ENCODE measurements at places on chromosomes 3 and 15. TPM values are rescaled to one million over a fixed set of nuclear protein-coding genes. Genes with fewer than 3 reads are reported as not detected.

DNA sequence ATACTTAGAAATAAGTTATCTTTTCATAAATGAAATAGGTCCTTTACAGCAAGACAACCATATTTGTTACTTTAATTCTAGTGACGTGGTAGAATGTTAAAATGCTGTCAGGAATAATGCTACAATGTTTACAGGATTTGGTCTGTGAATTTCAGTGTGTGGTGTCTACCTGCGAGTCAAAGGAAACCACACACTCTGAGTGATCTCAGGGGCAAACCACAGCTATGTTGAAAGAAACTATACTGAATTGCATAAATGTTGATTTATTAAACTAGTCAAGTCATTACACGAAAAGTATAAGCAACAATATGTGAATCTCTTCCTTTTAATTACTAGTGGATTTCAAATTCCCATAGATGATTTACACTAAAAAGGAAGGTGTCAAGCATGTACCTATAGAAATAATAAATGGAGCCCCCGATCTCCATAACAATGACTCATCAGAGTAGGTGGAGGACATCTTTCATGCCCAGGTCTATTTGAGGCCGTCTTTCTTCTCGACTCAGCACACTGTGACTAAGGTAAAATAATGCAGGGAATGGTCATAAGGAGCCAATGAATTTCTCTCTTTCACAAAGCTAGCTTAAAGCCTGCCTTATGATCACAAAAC is 463.0 kb downstream of the ERC2 start:
- no peaks in the 10 kb centered on the region for H3K36me3 ChIP-seq
- H3K4me1 ChIP-seq, result no peaks in the 10 kb centered on the region
- no peak overlapping the region for H3K4me3 ChIP-seq
- no peak for DNase-seq
- no peaks in the 10 kb centered on the region for H3K27me3 ChIP-seq

GRCh38 chr15:82969353-82969752 is 16.7 kb upstream of the RAMAC start:
- H3K4me3 ChIP-seq, result no peak overlapping the region
- DNase-seq, result no peak
- no peaks in the 10 kb centered on the region for H3K36me3 ChIP-seq
- H3K27ac ChIP-seq, result no peak overlapping the region
- H3K4me1 ChIP-seq, result no peaks in the 10 kb centered on the region

ZNF619 gene
- 5.1 TPM for total RNA-seq

- no peak overlapping the region for H3K4me3 ChIP-seq
- no peaks in the 10 kb centered on the region for H3K4me1 ChIP-seq
- H3K27me3 ChIP-seq, result no peaks in the 10 kb centered on the region
- DNase-seq, result no peak
- no peaks in the 10 kb centered on the region for H3K36me3 ChIP-seq
Observed at GRCh38 chr3:4341336-4341675, 38.1 kb downstream of the SETMAR start.

DNA sequence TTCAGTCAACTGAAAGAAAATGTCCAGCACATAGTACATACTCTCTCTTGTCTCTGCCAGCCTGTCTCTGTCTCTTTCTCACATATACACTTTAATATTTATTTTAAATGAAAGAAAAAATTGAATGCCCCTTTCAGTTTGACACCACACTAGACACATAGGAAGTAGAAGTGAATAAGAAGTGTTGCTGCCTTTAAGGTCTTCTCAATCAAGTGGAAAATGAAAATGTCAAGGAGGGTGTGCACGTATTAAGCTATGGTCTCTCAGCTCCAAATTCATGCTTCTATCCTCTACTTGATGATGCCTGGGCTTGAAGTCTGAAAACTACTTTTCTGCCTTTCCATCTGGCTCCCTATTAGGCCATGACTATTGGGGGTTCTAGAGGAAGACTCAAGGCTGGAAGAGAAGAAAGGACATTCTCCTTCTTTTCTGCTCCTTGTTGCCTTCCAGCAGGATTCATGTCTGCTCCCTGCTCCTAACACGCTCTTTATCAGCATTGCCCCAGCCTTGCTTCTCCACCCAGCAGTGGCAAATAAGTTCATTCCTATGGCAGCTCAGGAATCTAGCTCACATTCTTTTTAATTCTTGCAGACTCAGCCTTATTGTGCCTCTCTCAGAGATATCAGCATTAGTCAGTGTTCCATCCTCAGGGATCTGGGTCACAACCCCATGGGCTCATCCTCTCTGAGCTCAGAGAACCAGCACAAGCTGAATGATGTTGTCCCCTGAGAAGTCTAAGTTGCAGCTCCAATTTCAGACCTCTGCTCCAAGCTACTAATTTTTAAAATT is 609.1 kb upstream of the GRM7 start:
- H3K4me3 ChIP-seq, result no peak overlapping the region
- H3K27me3 ChIP-seq, result no peaks in the 10 kb centered on the region
- no peak overlapping the region for H3K27ac ChIP-seq
- H3K36me3 ChIP-seq, result no peaks in the 10 kb centered on the region
- no peaks in the 10 kb centered on the region for H3K4me1 ChIP-seq

DNA sequence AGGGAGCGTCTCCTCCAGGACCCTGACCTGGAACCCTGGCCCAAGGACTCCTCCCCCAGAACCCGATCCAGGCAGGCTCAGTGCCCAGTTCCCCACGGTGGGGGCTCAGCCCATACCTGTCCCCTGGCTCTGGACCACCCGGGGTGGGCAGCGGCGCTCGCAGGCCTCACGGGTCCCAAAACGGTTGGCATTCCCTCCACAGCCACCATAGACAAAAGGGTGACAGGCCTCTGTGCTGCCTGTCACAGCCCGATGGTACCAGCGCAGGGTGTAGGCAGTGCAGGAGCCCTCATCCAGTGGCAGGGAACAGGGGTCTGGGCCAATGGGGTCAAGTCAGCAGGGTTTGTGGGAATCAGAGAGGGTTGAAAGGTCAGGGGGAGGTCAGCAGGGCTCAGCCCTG is 1.1 kb upstream of the UCN2 start:
- H3K4me1 ChIP-seq, result peaks cover 4% of the 10 kb centered on the region
- no peak overlapping the region for H3K4me3 ChIP-seq
- H3K27me3 ChIP-seq, result no peaks in the 10 kb centered on the region
- H3K27ac ChIP-seq, result no peak overlapping the region
- no peaks in the 10 kb centered on the region for H3K36me3 ChIP-seq
- DNase-seq, result no peak

GRCh38 chr15:33119865-33120264 is 74.6 kb downstream of the FMN1 start:
- no peaks in the 10 kb centered on the region for H3K36me3 ChIP-seq
- H3K27me3 ChIP-seq, result no peaks in the 10 kb centered on the region
- no peaks in the 10 kb centered on the region for H3K4me1 ChIP-seq
- H3K27ac ChIP-seq, result no peak overlapping the region

Data from Peyer's patch (tissue), 4 donors.